ENCODE measurements at places on chromosomes 1 and 21.

DNA sequence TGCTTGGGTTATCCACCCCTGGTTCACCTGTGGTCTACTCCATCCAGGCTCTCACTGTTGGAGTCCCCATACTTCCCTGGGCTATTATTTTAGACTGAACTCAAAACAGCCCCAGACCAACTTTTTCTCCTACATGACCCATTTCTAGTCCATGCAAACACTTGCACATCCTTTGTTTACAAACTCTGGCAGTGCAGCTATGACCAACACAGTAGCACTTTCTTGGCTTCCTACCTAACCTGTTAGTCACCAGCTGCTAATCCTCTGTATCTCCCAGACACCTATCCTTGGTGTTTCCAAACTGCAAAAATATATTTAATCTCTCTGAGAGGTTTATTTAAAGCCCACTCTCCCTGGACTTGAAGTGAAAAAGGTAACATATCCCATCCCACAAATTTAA lies 90.8 kb downstream of the DDAH1 start:
- no peak for DNase-seq

DNA sequence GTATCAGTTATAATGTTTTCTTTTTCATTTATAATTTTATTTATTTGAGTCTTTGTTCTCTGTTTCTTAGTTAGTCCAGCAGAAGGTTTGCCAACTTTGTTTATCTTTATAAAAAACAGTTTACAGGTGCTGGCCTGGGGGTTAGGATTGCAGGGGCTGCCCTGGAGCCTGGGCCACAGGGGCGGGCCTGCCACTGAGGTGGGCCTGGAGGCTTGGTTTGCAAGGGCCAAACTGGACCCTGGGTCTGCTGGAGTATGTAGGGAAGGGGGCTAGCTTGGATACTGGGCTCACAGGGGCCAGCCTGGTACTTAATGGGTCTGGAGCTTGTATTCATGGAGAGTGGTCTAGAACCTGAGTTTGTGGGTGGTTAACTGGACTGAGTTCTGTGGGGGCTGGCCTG lies 789.9 kb upstream of the ADGRL4 start:
- no peak for DNase-seq

- no peak for DNase-seq
Observed at GRCh38 chr1:7755448-7755847, 15.6 kb upstream of the VAMP3 start.

DNA sequence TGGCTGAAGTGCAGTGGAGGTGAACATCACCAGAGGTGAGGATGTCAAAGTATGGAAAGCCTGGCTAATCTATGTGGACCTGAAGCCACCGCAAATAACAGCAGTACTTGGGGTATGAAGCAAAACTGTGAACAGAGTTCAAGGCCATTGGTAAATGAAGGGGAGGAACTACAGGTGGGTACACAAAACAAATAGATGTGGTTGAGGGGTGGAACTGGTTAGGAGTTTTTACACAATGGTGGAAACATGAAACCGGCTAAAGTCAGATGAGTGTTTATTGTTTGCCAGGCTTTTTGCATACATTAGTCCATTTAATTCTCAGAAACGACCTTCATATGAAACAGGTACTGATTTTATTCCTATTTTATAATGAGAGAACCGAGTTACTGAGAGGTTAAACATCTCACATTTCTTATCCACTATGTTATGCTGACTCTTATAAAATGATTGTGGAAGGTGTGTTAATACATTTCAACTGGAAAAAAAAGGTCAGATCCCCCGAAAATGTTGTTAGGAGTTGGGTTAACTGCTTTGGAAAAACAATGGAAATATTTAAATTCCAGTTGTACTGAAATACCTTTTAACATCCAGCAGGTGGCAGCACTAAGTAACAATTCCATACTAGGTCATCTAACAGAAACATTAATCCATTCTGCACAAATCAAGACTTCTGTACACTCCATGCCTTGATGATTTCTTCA lies 44.3 kb upstream of the GTF2B start:
- no peak for DNase-seq

- no peak for DNase-seq
Observed at GRCh38 chr1:100931716-100932115, 35.8 kb downstream of the SLC30A7 start.

- DNase-seq = no peak
Observed at GRCh38 chr21:43692949-43693348, 26.0 kb upstream of the PDXK start.

DNA sequence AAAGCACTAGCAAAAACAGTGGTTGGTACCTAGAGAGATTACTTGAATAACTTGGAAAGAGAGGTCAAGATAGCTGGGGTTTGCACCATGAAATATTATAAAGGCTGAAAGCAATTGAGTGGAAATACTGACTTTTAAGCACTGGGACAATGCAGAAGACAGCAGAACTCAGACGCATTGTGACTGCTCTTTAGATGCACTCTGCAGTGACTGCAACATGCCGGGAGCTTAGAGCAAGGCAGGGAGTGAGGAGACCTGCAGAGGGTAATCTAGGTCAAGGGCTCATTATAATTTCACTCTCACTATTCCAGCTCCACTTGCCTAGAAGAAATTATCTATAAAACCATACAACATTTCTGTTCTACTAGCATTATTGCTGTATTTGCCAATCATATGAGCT lies 36.6 kb downstream of the OLFM3 start:
- DNase-seq = no peak

GRCh38 chr1:183993132-183993531 lies 44.4 kb downstream of the COLGALT2 start:
- DNase-seq = no peak

DNA sequence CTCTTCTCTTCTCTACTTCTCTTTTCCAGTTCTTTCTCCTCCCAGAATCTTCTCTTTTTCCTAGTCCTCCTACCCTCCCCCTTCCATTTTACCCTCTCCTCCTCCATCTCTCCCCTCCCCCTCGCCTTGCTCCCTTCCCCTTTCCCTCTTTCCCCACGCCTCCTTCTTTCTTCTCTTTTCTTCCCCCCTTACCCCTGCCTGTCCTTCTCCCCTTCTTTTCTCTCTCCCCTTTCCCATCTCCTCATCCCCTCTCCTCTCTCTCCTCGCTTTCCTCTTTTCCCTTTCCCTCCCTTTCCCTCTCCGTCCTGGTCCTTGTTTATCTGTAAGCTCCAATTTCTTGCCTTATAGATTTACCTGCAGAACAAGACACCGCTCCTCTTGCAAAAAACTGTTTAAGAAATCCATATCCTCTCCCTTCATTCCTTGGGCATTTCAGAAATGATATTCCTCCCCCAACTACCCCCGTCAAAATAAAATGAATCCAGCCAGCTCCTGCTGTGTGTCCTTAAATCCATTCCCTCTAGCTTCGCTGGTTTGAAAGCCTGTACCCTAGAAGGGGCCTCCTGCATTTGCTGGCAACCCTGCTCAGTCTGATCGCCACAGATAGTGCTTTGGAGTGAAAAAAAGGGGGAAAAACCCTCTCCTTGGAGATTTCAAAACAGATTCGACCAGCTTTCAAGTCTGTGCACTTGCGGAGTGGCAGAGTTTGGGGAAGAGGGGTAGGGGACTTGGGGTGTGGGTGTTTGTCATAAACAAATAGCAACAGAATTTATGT lies 89.4 kb downstream of the PAPPA2 start:
- DNase-seq = no peak

- DNase-seq = no peak
Observed at GRCh38 chr1:9850442-9851162, 26.8 kb upstream of the CLSTN1 start.

DNA sequence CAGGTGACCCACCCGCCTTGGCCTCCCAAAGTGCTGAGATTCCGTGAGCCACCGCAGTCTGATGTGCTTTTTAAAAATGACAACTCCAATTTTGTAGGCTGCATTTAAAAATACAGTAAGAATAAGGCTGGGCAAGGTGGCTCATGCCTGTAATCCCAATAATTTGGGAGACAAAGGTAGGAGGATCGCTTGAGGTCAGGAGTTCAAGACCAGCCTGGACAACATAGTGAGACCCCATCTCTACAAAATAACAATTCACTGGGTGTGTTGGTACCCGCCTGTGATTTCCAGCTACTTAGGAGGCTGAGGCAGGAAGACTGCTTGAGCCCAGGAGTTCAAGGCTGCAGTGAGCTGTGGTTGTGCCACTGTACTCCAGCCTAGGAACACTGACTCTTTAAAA lies 23.4 kb downstream of the SLC19A2 start:
- DNase-seq = no peak

DNA sequence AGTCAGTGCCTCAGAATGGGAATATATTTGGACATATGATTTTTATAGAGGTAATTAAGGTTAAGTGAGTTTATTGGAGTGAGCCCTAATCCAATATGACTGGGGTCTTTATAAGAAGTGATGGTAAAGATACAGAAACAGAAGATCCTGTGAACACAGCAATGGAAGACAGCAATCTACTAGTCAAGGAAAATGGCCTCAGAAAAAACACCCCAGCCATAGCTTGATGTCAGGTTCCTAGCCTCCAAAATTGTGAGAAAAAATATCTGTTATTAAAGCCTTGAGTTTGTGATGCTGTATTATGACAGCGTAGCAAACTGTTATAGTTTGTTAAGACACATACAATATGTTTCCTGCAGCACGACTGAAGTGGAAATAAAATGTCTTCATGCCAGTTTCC lies 72.2 kb downstream of the JMJD4 start:
- no peak for DNase-seq

DNA sequence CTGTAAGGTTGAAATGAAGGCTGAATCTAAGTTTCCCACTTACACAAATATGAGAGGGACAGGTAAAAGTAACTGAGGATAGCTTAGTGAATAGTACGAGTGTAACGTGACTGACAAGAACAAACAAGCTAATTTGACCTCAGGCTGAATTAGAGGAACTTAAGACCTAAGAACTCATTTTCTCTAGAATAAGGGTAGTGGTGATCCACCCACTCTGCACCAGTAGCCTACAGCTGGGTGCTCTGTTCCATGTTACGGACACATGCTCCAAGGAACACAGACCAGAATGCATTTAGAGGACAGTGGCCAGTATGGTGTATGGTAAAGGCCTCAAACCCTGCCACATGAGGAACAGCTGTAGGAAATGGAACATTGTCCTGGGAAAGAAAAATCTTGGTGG lies 14.9 kb upstream of the TMEM9 start:
- no peak for DNase-seq

DNA sequence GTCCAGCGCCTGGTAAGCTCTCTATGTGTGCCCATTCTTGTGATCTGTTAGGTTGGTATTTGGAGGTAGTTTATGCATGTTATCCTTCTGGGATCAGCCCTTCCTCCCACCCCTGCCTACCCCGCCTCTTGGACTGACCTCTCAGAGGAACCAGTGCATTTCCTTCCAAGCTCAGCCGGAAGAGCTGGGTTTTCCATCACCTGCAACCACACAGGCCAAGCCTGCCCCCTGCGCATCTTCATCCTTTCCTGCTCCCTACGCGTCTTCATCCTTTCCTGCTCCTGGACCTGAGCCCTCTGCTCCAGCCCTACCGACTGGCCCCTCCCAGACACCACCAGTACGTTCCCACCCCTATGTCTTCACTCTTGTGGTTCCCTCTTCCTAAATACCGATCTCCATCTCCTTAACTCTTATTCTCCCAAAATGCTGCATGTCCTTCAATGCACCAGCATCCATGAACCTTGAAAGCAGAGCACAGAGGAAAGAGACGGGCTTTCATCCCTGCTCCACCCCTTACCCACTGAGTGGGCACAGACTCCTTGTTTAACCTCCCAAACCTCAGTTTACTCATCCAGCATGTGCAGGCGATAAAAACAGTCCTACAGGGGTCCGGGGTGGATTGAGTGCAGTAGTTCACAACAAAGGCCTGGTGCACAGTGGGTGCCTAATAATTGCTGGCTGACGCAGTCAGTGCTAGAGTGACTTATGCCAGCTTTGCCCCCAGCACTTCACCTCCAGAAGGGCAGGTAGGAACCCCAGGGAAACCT lies 526.3 kb downstream of the MATN1 start:
- no peak for DNase-seq

GRCh38 chr1:85465786-85466134 lies 801 bp upstream of the DDAH1 start:
- DNase-seq = no peak

DNA sequence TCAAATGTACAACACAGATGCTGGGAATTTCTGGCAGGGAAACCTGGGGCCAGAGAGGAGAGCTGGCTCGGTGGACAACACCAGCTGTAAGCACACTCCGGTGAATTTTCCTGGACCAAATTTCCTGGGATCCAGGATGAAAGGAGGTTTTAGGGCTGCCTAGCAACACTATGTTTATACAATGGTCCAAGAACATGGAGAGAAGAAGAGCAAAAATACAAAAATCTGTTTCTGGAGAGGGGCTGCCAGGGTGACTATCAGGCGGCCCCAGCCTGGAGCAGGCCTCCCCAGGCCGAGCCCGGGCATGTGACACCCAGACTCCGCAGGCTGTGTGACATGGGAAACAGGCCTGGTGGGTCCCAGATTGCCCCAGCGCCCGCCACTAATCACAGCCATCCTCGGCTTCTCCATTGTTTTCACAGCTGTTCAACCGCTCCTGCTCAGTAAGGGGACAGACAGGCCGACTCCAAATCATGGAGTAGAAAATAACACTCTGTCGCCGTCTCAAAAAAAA lies 336.0 kb upstream of the NFIA start:
- DNase-seq = no peak

GRCh38 chr1:195550071-195550862 lies 1058.0 kb downstream of the KCNT2 start:
- no peak for DNase-seq

DNA sequence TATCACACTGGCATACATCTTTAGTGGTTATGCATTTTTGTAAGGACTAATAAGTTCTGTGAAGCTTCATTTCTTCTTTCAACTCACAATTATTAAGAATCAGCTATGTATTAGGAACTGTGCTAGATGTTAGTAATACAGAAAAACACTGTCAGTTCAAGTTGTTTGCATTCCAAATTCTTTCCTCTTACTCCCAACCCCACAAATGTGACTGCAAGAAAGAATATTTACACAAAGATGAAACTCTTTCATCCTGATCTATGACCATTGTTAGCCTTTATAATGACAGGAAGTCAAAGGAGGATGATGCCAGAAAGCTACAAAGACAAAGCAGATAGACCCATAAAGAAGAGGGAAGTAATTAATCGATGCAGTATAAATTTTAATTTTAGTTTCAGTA lies 21.0 kb upstream of the GADD45A start:
- no peak for DNase-seq

- DNase-seq = no peak
Observed at GRCh38 chr1:108686614-108687313, 5.3 kb upstream of the PRPF38B start.

DNA sequence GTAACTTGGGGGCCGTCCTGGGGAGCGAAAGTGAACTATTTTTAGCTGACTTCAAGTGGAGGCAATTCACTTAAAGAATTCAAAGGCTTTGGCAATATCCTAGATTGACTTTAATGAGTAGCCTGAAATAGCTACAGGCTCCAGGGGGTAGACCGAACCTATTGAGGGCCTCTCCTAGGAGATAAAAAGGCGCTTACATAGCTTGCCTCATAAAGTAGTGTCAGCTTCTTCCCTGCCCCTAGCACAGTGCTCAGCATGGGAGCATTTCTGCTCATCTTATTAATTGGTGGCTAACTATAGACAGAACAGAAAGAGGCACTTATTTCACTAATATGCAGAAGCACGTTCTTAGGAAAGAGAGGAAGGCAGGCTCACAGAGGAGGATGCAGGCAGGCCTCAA lies 12.3 kb upstream of the CTNNBIP1 start:
- DNase-seq = no peak

GRCh38 chr1:31939484-31940329 lies 1.5 kb upstream of the PTP4A2 start:
- peak; percentile 54 for DNase-seq

- DNase-seq = no peak
Observed at GRCh38 chr1:243501002-243501401, 245.2 kb downstream of the SDCCAG8 start.
